Epithelial cell of proximal tubule (primary cell): ENCODE measurements at places on chromosomes 7 and 10.

DNA sequence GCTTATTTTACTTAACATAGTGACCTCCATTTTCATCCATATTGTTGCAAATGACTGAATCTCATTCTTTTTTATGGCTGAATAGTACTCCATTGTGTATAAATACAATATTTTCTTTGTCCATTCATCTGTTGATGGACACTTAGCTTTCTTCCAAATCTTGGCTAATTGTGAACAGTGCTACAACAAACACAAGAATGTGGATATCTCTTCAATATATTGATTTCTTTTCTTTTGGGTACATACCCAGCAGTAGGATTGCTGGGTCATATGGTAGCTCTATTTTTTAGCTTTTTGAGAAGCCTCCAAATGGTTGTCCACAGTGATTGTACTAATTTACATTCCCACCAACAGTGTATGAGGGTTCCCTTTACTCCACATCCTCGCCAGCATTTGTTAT, 58.0 kb downstream of the CREB5 start:
- no peak for DNase-seq

- no peak for DNase-seq
Measured at GRCh38 chr10:6386346-6386745, 183.6 kb downstream of the PFKFB3 start.

DNA sequence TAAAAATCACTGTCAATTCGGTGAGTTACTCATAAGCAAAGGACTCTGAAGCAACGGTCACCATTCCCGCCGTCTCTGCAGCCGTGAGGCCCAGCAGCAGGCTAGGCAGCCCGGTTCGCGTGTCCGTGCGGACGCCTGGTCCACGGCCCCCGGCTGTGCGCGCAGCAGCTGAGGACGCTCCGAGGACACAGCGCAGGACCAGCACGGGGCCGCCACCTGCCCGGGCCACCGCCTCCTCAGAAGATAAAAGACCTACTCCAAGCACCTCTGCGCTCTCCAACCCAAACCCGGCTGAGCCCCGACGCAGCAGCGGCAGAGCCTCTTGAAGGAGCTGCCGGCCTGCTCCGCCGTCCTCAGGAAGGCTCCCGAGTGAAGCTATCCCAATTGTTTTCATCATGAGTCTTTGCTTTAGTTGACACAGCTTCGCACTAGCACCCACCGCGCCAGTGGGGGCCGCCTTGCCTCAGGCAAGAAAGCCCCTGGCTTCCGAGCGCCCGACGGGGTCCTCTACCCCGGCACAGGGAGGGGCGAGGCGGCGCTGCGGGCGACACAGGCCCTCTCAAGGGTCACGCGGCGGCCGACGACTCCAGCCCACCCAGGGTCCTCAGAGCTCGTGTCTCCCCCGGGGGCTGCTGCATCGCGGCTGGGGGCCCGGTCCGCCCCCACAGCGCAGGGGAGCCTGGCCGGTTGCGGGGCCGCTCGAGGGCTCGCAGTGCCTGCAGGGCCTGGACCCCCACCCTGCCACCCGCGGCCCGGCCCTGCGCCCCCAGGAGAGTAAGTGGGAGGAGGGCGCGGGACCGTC, 16.9 kb upstream of the GPR146 start:
- DNase-seq: no peak

GRCh38 chr10:86956195-86956847, 1.1 kb downstream of the MMRN2 start:
- DNase-seq: no peak

DNA sequence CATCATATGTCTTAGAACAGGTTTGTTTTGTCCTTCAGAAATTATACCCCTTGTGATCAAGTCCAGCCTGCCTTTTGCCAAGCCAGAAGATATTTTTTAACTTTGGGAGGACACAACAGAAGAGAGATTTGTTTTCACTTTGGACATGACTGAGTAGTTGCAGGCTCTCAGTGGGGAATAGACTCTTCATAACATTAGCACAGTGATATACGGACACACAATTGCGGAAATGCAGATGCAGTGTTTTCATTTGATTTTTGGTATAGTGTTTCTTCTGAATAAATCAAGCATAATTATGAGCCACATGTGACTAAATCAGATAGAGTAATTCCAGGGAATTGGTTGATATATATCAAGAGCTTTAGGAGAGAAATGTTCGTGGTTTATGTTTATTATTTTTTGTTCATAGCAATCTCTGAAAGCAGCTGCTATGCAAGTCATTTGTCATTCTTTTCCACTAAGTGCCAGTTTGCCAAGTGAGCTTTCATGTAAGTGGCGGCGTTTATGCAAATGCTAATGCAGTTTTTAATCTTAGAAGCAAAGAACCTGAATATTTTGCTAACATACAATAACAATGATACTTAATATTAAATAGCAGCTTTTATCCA, 69.6 kb upstream of the HDAC9 start:
- DNase-seq: no peak

- DNase-seq: no peak
Measured at GRCh38 chr10:122316224-122316884, 45.3 kb downstream of the BTBD16 start.

DNA sequence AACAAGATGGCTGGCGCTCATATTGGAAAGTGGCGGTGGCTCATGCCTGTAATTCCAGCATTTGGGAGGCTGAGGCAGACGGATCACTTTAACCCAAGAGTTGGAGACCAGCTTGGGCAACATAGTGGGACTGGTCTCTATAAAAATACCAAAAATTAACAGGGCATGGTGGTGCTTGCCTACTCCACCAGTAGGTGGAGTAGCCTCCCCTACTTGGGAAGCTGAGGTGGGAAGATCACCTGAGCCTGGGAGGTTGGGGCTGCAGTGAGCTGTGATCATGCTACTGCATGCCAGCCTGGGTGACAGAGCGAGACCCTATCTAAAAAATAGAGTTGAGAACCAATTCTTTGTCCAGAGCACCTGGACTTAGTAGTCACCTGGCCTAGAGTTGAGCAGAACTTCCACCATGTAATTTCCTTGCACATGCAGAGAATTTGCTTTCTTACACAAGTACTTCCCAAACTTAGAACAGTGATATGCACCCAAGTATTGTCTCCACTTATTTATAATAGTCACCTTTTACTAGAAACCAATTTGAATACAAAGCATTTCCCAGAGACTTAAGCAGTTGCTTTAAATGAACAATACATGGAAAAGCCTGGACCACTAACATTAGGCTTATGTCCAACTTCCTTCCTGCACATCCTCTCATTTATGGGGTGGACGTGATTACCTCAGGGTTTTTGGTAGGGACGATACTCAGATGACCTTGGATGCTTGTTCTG, 15.9 kb downstream of the LAMB4 start:
- no peak for DNase-seq

DNA sequence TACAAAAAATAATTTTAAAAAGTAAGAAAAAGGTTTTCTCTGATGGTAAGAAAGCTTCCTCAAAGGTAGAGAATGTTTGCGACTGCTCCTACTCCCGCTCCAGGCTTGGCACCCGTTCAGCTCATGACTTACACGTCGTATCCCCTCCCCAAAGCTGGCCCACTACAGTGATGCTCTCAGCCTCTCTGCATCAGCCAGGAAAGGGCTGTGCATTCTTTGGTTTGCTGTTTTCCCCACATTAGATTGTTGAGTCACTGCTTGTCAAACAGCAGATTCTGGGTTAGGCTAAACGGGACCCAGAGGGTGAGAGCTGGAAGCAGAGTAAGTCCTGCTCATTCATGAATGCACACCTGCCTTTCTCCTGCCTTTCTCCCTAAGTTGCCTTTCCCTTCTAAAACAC, 54.7 kb upstream of the NMT2 start:
- no peak for DNase-seq

DNA sequence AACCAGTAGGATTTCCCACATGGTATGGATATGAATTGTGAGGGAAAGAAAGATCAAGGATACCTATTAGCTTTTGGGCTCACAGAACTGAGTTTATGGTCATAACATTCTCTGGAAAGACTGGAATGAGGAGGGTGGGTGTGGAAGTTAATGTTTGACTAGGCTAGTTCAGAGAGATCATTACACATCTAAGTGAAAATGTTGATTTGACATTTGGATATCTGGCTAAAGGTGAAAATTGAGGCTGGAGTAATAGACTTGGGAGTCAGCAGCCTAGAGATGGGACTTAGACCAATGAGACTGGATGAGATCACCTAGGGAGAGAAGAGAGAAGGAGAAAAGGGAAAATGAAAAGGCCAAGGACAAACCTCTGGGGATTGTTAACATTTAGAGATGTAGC, 437.3 kb downstream of the CCSER2 start:
- no peak for DNase-seq

- DNase-seq: no peak
Measured at GRCh38 chr10:132420981-132421846, 24.2 kb downstream of the PWWP2B start.

- no peak for DNase-seq
Measured at GRCh38 chr7:36165059-36165458, 12.0 kb downstream of the EEPD1 start.

DNA sequence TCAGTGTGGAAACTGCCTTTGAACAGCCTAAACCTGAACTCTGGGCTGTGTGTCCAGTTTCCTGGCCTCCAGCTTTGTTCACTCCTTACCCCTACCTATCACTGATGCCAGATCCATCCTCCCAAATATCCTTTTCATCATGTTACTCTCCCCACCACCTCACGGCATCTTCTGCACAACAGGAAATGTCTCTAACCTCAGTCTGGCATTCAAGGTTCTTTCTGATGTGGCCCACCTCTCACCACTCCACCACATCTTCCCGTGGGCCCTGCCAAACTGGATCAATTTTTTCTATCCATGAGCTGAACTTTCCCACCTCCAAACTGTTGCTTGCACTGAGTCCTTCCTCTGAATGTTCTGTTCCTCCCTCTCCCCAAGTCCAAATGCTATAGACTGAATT, 35.8 kb upstream of the MAP3K8 start:
- DNase-seq: no peak

- peak; percentile 98 for DNase-seq
Measured at GRCh38 chr7:129831424-129832058, 121.2 kb downstream of the UBE2H start.

- DNase-seq: no peak
Measured at GRCh38 chr10:132392184-132392800, 4.7 kb upstream of the PWWP2B start.

- no peak for DNase-seq
Measured at GRCh38 chr10:72274213-72274729, 547 bp downstream of the DDIT4 start.

GRCh38 chr10:1178506-1178905, 122.3 kb downstream of the WDR37 start:
- no peak for DNase-seq

DNA sequence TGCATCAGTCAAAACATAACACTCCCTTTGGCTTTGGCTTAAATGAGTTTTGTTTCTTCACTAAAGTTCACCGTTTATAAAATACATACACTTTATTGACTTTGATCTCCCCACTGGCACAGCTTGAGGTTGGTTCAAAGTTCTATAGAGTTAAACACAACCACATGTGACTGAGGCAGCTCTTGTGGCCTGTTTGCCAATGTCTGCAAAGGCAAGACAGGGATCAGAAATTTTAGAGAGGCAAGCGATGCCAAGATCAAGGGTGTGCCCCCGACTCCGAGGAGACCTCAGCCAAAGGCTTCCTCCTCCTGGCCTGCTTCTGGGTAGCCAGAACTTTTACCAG, 129.8 kb upstream of the JCAD start:
- DNase-seq: no peak

- DNase-seq: no peak
Measured at GRCh38 chr10:5575482-5576153, 50.9 kb downstream of the CALML3 start.

DNA sequence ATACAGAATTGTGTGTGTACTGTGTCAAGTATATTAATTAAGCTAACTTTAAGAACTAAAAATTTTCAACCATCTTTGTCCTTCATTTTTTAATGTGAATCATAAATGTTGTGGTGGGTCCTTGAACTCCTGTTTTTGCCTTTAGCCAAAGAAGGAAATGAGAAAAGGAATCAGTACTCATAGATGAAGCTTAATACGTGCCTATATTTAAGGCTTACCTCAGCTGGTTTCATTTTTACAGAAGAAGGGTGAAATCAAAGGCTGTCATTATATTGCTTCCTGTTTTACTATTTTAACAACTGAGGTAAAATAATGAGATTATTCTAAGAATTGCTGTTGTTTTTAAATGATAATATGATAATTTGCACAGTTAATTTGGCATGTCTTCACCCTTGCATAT, 6.3 kb upstream of the SNX13 start:
- no peak for DNase-seq

DNA sequence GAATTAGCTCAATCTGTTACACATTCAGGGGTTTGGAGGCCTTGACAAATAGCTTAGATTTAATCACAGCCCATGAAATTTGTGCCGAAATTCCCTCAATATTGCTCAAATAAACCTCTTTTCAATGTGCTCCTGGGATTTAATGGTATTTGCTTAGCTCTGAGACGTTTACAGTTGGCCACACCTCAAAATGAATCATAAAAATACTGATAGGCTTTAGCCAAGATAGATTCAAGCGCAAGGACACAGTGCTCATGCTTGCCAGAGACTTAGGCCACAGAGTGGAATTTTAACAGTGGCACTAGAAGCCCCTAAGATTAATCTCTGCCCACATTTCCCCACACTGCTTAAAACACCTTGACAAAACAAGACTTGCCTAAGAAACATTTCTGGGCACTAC, 2.3 kb upstream of the SEMA3C start:
- no peak for DNase-seq

DNA sequence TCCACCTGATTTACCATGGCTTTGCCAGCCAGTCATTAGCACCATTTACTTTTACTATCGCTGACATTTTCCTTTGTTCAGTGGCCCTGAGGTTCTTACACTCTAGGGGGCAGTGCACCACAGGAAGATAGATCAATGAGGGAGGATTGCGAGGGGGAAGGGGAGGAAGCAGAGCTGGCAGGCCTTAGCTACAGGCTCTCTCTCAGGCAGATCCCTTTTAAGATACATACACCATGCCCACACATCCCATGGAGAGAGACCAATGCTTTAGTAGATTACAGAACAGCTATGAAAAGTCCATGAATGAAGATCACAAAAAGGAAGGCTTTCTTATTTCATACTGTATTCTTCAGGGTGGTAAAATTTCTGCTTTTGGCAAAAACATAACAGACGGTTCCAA, 47.4 kb downstream of the DENND11 start:
- DNase-seq: no peak

DNA sequence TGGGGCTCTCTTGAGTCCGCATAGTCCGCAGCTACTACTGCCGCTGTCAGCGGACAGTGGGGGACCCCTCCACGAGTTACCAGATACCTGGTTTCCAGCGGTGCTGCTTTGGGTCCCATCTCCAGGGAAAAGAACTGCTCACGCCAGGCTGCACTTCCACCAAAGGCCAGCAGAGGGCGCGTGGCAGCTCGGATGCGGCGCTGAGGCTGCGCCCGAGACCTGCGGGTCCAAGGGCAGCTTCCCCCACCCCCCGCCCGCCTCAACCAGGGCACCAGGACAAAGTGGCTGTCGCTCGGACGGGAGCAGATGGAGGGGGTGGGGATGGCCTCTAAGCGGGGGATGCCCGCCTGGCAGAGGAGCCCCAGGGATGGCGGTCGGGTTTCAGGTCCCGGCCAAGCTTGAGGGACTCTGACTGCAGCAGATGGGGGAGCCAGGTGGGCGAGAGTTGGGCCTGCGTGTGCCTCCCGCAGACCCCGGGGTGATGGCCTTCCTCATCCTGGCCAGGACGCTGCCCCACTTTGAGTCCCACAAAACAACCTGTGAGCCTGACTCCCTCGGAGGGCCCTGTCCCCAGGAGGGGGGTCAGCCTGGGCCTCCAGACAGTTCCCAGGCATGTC, 23.8 kb upstream of the ZNF735 start:
- no peak for DNase-seq

GRCh38 chr10:44394696-44395381, 9.9 kb upstream of the CXCL12 start:
- DNase-seq: no peak

GRCh38 chr10:77737608-77738007, 100.0 kb upstream of the KCNMA1 start:
- peak; percentile 97 for DNase-seq
